Vagina (tissue), 2 donors: ENCODE measurements at places on chromosomes 1 and 21. TPM values are rescaled to one million over a fixed set of nuclear protein-coding genes. Genes with fewer than 3 reads are reported as not detected.

GRCh38 chr1:33852711-33853110, 11.2 kb upstream of the HMGB4 start:
- no peak for DNase-seq

DNA sequence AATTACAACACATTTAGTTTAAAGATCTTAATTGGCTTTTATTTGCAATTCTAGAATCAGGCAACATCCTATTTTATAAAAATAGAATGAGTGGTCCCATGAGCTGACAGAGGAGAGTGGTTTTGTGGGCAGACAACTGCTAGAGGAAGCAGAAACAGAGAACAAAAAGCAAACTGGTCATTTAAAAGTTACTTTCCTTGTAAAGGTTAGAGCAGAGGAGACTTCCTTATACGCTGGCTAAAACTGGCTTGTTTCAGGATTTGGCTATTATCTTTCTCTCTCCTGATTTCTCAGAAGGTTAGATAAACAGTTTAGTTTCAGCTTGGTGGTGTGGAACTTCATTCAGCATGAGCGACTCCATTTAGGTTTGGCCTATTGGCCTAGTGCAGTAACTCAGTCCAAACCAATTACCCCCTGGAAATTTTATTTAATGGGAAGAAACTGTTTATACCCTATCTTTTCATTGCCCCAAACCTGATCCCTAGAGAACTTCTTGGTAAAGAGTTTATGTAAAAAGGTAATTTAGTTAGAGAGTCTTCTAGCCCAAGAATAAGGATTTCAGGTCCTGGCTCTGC, 32.2 kb upstream of the IL20 start:
- DNase-seq: no peak

GRCh38 chr1:31548534-31548906, 27.8 kb upstream of the TINAGL1 start:
- DNase-seq: no peak

GRCh38 chr1:36212782-36213181, 11.5 kb upstream of the THRAP3 start:
- no peak for DNase-seq

GRCh38 chr1:202069662-202070061, 53.1 kb upstream of the GPR37L1 start:
- no peak for DNase-seq

LENEP gene
- total RNA-seq: not detected

ERICH3 gene
- total RNA-seq: 0.49 TPM

DNA sequence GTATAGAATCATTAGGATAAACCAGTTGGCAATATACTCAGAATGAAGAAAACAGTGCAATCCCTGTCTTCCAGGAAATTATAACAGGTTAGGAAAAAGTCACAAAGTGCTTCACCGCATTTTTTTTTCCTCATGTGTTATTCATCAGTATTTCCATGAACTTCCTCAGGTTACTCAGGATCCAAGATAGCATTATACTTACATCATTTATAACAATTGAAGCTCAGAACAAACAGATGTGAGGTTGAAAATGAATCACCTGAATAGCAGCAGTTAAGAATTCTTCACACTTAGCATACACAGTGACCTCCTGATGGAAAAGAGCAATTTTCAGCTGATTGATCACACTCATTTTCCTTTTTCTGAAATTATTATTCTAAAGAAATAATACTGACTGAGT, 1040.7 kb upstream of the B3GALT2 start:
- no peak for DNase-seq

GRCh38 chr1:30758785-30759380, 1.3 kb upstream of the LAPTM5 start:
- no peak for DNase-seq

DNA sequence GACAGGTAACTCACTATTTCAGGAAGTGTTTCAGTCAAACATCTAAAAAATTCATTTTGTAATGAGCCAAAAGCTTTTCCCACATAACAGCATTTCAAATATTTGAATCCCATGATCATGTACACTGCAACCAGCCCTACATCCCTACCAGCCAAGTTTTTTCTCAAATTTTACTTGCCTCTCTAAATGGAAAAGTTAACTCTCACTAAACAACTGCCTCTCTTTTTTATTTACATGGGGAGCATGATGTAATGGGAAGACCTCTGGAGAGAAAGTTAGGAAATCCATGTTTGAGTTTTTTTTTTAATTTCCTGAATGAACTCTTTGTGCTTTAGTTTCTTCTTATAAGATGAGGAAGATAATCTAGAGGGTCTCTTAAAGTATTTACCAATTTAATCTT, 70.5 kb downstream of the TTLL7 start:
- DNase-seq: no peak

DNA sequence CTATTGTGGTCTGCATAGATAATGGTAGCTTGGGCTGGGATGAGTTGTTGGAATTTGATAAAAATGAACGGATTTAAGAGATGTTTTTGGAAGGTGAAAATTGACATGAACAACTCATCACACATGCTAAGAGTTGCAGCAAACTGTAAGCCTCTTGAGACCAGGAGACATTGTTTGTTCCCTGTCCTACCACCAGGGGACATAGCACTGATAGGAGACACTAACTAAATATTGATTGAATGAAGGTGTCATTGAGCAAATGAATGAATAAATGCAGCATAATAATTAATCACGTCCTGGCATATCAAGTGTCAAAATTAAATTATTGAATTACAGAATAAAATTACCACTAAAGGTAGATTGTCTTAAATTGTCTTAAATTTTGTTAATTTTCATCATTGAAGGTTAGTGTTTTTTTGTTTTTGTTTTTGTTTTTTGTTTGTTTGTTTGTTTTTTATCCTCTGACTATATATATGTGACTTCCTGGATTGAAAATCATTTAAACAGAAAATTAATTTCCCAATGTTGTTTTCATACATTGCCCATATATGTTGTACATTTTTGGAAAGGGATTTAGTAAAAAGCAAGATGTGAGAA, 285.3 kb upstream of the C1orf105 start:
- no peak for DNase-seq

DNA sequence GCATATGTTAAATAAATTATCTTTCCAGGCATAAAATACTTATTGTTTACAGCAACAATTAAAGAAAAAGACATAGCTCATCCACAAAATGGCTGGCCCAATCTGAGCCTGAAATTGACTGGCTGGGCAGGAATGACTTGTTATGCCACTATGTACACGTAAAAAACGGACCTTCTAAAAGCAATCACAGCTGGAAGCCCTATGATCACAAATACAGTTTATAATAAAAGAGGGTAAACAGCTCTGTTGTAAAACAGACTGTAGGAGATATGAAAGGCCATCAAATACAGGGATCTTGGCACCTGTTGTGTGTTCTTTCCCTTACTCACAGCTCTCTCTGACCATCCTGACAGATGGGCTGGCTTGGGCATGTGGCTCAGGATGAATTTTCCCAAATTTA, 70.5 kb upstream of the DMRTA2 start:
- DNase-seq: no peak

DNA sequence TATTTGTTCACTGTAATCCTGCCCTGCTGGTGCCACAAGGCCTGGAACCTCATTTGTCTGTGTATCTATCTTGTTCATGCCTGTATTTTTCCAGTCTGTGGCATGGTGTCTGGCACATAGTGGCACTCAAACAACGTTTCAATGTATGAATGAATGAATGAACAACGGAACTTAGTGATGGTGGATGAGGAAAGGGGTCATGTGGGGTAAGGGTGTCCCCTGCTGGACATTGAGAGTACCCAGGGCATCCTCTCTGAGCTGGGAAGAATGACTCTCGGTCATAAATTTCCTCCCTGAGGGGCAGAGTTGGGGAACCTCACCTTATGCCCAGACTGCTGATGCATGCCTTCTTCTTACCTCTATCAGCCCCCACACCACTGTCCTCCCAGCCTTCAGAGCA, 18.9 kb upstream of the ZNF683 start:
- DNase-seq: no peak

ZFP69 gene
- total RNA-seq: 4.9 TPM

HSF2BP gene
- 2.7 TPM for total RNA-seq

ANGPTL7 gene
- 8.6 TPM for total RNA-seq

DNA sequence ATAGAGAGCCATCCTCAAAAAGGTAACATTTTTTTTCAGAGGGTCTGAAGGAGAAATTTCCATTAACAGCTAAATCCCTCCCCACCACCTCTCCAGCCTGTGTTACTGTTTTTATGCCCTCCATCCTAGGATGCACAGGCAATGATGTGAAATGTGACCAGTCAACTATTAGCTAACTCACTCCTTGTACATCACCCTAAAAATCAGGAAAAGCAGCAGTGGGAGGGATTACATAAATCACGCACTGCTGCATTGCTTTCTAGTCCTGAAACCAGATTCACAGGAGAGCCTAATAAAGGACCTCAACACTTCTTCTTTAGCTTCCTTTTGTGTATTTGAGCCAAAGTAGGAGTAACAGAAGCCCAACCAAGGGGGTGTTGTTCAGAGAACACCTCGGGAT, 66.3 kb downstream of the LMO4 start:
- DNase-seq: no peak

GRCh38 chr1:44677201-44677766, 2.8 kb downstream of the ARMH1 start:
- no peak for DNase-seq

CD53 gene
- total RNA-seq: 41.5 TPM

- DNase-seq: no peak
Observed at GRCh38 chr1:230149751-230150584, 82.9 kb downstream of the GALNT2 start.

DNA sequence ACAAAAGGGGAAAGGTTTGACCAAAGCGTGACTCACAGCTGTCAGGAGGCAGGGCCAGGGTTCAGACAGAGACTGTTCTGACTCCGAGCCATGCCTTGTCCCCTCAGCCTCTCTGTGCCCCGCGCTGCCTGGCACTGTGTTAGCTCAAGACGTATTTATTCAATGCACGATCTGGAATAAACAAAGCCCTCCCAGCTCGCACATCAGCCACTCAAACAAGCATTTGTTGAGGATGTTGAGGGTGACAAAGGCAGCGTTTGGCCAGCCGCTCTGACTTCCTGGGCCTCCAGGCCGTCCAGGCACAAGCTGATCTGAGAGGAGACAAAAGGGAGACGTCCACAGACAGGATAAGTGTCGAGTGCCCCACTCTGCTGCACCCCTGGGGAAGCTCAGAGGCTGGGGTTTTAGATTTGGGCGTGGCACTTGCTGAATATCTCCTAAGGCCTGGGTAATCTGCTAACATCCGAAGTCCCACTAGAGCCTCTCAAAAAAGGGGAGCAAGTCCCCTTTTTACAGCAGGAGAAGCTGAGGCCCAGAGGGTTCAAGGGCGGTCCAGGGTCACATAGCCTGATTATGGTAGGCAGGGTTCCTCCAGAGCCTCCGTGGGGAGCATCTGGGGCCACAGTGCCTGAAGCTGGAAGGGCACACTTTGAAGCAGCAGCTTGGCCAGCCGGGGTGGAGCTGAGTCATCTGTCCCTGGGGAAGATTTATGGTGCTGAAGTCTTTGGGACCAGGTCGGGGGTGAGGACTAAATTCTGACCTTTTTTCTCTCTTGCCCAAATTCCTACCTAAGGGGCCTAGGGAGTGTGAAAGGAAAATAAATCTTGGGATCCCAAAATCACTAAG, 95.9 kb downstream of the SPSB1 start:
- DNase-seq: no peak

GRCh38 chr1:89908672-89909436, 86.1 kb upstream of the ZNF326 start:
- peak; percentile 40 for DNase-seq

- no peak for DNase-seq
Observed at GRCh38 chr1:173433751-173434326, 43.3 kb upstream of the PRDX6 start.

DNA sequence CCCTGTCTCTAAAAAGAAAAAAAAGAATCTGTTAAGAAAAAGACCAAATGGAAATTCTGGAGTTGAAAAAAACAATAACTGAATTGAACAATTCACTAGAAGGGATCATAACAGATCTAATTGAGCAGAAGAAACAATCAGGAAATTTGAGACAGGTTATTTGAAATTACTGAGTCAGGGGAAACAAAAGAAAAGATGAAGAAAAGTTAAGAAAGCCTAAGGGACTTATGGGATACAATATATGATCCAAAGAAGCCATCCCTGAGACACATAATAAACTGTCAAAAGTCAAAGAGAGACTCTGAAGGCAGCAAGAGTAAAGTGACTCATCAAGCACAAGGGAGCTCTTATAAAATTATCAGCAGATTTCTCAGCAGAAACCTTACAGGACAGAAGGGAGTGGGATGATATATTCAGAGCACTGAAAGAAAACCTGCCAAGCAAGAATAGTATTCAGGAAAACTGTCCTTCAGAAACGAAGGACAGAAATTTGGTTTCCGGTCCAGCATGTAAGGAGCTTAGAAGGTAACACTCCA, 44.5 kb downstream of the SLC2A1 start:
- DNase-seq: no peak

- no peak for DNase-seq
Observed at GRCh38 chr1:46725736-46726108, 6.8 kb upstream of the EFCAB14 start.

OVAAL gene
- total RNA-seq: not detected

LCE3E gene
- 2.2 TPM for total RNA-seq

GRCh38 chr1:173507205-173507846, 30.2 kb downstream of the PRDX6 start:
- DNase-seq: no peak

DNA sequence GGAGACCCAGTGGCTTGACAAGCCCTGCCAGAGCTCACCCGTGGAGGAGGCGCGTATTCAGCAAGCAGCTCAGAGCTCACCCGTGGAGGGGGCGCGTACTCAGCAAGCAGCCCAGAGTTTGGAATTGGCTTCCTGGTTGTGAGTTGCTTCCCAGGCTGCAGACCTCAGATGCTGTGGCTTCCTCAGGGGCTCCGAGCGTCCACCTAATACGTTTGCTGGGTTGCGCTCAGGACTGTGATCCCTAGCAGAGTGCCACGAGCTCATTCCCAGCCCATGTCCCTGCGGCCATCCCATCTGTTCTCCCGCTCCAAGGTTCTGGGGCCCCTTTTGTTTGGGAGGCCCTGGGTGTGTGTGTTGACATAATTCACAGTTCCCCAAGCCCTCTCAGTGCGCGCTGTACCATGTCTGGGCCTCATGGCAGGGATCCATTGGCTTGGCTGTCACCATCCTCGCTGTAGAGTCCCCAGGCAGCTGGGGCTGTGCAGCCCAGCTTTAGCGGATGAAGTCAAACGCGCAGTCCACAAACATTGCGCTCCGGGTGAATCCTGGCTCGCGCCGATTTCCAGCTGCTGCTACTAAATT, 3.6 kb downstream of the AJAP1 start:
- no peak for DNase-seq

GRCh38 chr1:55380355-55380970, 165.3 kb upstream of the USP24 start:
- DNase-seq: no peak

- DNase-seq: no peak
Observed at GRCh38 chr1:16900751-16901150, 5.0 kb downstream of the RNU1-2 start.

- no peak for DNase-seq
Observed at GRCh38 chr1:67599085-67599484, 85.9 kb upstream of the GADD45A start.

GRCh38 chr1:100298512-100298911, 32.5 kb downstream of the RTCA start:
- DNase-seq: no peak

- DNase-seq: no peak
Observed at GRCh38 chr1:61539720-61540462, 185.1 kb downstream of the TM2D1 start.

GALNT2 gene
- 51.6 TPM for total RNA-seq
